ENCODE measurements at places on chromosomes 3 and 15. TPM values are rescaled to one million over a fixed set of nuclear protein-coding genes. Genes with fewer than 3 reads are reported as not detected.

GRCh38 chr3:194136519-194137007 is 615 bp downstream of the HES1 start:
- no peak for DNase-seq

GRCh38 chr3:195854628-195855294 is 43.0 kb upstream of the MUC4 start:
- DNase-seq: no peak

GRCh38 chr3:153182501-153183293 is 20.7 kb downstream of the RAP2B start:
- DNase-seq: no peak

- no peak for DNase-seq
Measured at GRCh38 chr3:147355084-147355752, 51.1 kb downstream of the ZIC4 start.

The SCN11A gene
- polyA plus RNA-seq: 2.5 TPM

The SAMD7 gene
- not detected for polyA plus RNA-seq

The CSPG5 gene
- polyA plus RNA-seq: 1.8 TPM

Data from forelimb muscle (tissue), 1 donor.